ENCODE measurements at places on chromosomes 2 and 18.

GRCh38 chr2:180360283-180360618 lies 353.2 kb upstream of the CWC22 start:
- no peak for DNase-seq

GRCh38 chr2:161041356-161041755 lies 118.9 kb upstream of the TANK start:
- DNase-seq: no peak

DNA sequence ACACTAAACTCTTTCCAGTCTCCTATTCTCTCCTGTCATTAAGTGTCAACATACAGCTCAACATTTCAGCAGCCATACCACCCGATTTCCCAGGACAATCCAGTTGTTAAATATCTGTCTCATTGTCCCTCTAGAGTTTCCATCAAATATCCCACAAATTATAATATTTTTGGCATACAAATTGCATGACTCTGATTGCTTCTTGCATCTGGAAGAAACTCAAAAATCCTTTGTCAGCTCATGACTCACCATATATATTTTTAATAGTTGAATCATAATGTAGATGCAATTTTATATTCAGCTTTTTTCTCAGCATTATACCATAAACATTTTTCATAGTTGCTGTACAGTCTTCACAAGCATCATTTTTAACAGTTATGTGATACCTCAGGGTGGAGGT lies 7.2 kb downstream of the SLC30A3 start:
- DNase-seq: no peak

GRCh38 chr2:33342171-33342570 lies 134.3 kb upstream of the RASGRP3 start:
- DNase-seq: no peak

GRCh38 chr2:235444101-235444597 lies 49.7 kb upstream of the AGAP1 start:
- DNase-seq: no peak

DNA sequence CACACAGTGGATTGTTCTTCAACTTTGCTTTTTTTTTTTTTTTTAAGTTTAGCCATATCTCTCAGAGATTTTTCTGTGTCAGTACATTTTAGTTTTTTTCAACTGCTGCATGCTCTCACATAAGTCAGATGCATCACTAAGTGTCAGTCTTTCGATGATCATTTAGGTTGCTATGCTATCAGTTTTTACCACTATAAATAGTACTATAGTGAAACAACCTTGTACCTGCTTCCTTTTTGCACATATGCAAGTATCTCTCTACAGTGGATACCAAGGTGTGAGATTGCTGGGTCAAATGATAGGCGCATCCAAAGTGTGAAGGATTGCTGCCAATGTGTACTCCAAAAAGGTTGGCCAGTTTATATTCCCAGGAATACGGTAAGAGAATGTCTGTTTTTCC lies 33.5 kb upstream of the MAP4K3 start:
- DNase-seq: no peak

- no peak for DNase-seq
Measured at GRCh38 chr2:2872713-2873449, 504.7 kb downstream of the EIPR1 start.

DNA sequence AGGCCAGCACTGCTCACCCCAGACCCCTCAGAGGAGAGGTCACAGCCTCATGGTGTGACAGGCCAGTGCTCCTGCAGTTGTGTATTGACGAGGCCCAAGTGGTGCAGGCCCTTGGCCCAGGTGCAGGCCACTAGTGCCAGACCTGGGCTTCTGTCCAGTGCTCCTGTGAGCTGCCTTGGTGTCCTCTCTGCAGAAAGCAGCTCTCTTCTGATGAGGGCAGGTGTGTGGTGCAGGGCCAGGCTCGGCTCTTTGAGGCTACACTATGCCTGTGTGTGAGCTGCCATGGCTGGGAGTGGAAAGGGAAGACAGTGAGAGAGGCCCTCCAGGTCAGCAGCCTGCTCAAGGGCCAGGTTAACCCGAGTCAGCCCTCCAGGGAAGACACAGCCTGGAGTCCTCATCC lies 17.1 kb downstream of the EHD3 start:
- no peak for DNase-seq

DNA sequence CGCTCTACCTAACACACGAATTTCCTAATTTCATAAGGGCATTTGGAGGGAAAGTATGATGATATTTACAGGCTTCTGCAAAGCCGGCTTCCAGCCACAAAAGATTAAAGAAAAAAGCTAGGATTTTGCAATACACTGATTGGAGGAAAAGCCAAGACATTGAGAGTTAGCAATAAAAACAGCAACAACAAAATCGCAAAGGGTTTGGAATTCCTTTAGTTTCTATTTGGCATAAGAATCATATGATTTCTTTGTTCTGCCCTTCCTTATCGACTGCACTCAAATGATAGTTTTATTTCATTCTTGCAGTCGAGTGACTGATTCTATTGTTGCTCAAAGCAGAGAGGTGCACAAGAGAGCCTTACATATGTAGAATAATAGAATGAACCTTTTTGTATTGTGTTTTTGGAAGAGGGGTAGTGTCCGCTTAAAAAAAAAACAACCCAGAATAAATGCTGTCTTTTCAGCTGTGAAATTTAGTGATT lies 3.9 kb upstream of the ZNF532 start:
- no peak for DNase-seq

DNA sequence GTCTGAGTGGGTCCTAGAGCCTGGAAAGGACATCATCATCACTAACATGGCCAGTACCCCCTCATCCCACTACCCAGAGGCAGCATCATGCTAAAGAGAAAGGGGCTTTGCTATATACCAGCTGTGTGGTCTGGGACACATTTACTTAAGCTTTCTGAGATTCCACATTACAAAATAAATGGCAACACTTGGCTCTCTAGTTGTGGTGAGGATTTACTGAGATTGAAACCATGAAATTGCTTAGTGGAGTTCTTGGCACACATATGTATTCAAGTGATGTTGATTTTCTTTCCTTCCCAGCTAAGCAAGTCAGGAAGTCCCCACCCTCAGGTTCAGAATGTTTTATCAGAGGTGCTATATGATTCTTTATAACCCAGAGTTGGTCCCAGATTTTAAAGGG lies 362.0 kb downstream of the CLIP4 start:
- no peak for DNase-seq

- no peak for DNase-seq
Measured at GRCh38 chr2:13821255-13821880, 811.1 kb upstream of the LRATD1 start.

- DNase-seq: no peak
Measured at GRCh38 chr18:24754583-24755253, 294.3 kb downstream of the HRH4 start.

DNA sequence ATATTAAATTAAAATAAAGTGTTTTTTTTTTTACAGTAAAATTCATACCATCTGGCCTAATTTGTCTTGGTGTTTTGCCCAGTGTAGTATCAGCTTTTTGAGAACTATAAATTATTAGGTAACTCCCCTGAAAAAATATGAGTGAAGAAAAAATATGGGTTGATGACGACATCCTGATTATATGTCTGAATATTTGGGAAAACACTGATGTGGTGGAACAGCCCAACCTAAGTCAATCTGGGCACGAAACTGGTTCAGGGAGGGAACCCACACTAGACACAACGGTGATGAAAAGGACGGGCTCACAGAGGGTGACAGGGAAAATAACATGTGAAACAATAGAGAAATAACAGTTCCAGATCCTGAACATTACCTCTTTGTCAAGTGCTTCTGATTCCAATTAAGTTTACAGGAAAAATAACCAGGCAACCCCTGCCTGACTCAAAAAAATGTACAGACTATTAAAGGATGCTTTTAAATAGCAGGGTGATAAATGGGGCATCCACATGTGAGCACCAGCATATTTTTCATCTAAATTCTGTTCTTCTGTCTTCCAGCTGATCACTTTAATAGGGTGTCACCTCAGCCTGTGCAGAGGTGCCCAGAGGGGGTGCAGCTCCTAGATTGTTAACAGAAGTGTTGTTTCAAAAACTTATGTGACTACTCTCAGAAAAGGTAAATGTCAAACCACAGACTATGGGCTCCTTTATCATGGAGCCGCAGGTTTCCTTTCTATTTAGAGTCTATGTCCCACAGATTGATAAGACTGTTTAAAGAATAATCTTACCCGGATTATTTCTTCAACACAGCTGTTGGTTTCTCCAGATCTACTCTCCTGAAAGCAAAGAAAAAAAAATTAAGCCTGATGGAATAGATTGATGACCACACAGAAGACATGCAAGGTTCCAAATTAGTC lies 305.4 kb downstream of the AFF3 start:
- no peak for DNase-seq

- no peak for DNase-seq
Measured at GRCh38 chr2:141341444-141341843, 789.4 kb downstream of the LRP1B start.

- no peak for DNase-seq
Measured at GRCh38 chr18:24609254-24609653, 148.8 kb downstream of the HRH4 start.

GRCh38 chr2:98886066-98886554 lies 49.9 kb downstream of the CRACDL start:
- no peak for DNase-seq

DNA sequence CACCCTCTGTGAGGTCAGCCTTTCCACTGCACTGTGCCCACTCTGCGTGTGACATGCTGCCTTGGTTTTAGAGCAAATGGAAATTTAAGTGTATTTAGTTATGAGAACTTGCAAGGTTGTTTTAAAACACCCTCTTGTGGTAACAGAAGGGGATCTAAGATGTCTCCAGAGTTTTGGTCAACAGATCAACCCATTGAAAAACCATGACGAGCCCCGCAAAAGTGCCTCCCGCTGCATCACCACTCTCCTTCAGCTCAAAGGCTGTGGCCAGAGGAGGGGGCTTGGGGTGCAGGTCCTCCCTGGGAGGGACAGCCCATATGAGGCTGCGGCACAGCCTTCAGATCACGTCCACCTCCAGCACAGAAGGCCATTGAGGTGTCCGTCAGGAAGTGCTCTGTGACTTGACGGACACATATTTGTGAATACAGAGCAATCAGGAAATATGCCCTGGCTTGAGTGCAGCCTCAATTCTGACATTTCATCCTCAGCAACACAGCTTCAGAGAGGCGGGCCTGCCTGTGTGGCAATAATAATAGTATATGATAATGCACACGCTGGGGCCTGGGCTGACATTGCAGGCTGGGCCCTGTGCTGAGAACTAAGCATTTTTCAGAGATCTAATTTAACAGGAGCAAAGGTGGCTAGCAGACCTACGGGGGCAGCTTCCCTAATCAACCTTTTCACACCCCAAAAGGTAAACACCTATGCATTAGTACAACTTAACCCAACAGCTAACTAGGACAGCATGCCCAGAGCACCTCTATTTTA lies 213.9 kb downstream of the ANAPC1 start:
- no peak for DNase-seq

DNA sequence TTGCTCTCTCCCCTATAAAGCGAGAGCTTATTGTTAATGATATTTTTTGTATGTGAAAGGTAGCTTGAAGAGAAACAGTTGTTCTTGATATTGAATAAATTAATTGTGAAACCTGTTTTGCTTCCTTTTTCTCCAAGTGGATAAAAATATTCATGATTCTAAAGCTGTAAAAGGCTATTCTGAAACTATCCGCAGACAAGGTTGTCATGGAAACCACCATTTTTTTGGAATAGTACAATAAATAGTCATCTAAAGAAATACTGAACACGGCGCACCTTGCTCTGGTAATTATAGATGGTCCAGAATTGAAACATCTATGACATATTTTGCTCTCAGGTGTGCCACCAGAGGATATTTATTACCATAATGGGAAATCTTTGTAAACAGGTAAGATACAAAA lies 1103.0 kb upstream of the SLC39A10 start:
- DNase-seq: no peak

DNA sequence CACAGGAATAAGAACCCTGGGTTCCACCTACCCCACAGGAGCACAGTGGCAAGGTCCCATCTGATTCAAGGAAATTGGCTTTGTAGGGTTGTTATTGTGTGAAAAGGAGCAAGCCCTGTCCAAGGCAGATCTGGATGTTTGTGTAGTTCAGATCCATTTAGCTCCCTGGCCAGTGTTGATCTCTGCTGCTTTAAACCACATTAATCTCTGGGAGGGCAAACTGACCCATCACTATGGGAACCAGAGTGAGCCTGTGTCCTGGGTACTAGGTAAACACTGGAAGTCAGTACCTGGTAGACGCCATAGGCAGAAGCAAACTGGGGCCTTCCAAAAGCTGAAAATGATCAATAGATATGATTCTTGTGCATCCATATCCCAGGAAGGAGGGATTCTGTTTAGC lies 271.5 kb upstream of the EPAS1 start:
- DNase-seq: no peak

DNA sequence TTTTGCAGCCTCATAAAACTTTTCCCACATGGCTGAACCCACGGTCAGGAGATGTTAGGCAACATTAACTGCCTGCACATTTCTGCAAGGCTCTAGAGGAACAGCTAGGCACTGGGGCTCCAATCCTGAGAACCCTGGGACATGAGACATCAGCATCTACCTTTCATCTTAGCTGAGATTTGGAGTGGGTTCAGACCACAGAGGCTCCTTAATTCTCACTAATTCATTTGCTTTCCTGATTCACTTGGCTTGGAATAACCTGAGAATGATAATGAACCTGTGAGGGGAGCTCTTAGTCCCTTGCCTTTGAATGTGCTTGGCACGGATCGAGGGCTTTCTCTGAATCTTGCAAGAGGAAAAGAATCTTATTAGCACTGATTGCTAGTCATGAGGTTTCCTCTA lies 266.2 kb downstream of the FIGN start:
- no peak for DNase-seq

- no peak for DNase-seq
Measured at GRCh38 chr2:74046441-74046840, 61.7 kb downstream of the TET3 start.

DNA sequence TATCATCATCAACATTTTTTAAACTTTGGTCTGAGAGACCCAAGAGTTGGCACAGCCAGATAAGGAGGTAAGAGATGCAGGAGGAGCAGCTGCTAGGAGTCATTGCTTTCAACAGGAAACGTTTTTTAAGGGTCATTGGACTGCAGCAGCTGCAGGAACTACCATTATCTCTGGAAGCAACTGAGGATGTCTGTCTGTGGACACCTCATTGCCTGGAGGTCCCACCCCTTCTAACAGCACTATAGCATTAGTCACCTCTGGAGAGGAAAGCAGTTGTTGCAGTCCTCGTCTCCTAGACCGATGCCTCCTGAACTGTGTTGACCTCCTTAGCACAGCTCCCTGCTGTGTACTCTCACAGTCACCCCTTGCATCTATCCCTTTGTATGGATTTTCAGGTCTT lies 21.5 kb upstream of the FSHR start:
- DNase-seq: no peak

- no peak for DNase-seq
Measured at GRCh38 chr18:3456686-3457069, 6.7 kb downstream of the TGIF1 start.

DNA sequence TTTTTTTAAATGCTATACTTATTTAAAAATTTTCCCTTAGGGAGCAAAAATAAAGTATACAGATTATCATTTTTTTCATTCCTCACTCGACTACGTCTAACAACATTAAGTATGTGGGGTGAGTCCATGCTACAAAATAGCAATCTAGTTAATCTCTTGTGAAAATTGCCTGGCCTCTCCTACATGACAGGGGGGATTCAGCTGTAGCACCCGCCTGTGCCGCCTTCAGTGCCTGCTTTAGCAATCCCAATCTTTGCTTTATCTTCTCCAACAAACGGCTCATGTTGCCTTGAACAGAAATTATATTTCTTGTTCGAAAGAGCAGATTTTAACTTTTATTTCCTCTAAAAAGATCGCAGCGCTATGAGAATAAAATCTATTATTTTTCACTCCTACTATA lies 2.4 kb upstream of the SOX11 start:
- no peak for DNase-seq

GRCh38 chr2:28736034-28736433 lies 15.6 kb upstream of the PPP1CB start:
- no peak for DNase-seq

All from stimulated activated CD4-positive, alpha-beta T cell treated with anti-CD3 and anti-CD28 coated beads, Interleukin-4, amount 100 ng/mL, for 4 hours (primary cell).